Stimulated activated CD8-positive, alpha-beta memory T cell treated with anti-CD3 and anti-CD28 coated beads, Interleukin-7, amount 100 ng/mL, for 1 hour (primary cell): ENCODE measurements at places on chromosomes 4 and X.

GRCh38 chrX:48957477-48957826 lies at the start of gene OTUD5:
Gene OTUD5 (minus strand): TSS chrX:48957607. CDS start chrX:48957570, 37 bp downstream.
- DNase-seq = peak; percentile 40

GRCh38 chr4:158541506-158541905 lies 19.8 kb downstream of the RXFP1 start:
- DNase-seq = no peak

GRCh38 chrX:113455582-113455981 lies 615.0 kb upstream of the AMOT start:
- no peak for DNase-seq

- DNase-seq = no peak
These were observed 189.1 kb upstream of the ADGRL3 start for GRCh38 chr4:61011051-61011450.

GRCh38 chr4:67480810-67481209 lies 64.5 kb downstream of the CENPC start:
- no peak for DNase-seq

DNA sequence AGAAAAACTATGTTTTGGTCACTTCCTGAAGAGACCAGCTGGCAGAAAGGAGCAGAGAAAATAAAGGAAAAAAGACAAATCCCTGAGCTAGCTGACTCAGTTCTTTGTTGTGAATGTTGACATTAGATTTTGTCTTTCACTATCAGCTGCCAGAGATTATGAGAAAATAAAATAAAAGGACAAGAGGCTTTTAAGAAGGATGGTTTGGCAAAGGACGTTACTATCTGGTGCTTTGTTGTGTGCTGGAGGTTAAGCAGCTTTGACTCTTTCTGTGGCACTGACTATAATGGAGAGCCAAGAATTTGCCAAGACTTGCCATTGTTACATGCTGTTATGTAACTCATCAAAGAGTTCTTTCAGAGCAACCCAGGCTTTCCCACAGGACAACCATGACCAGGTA lies 12.1 kb downstream of the ASB5 start:
- no peak for DNase-seq

- no peak for DNase-seq
These were observed 651 bp downstream of the UCHL1 start for GRCh38 chr4:41257257-41257901.

GRCh38 chr4:53233114-53233795 lies 132.6 kb downstream of the SCFD2 start:
- no peak for DNase-seq

DNA sequence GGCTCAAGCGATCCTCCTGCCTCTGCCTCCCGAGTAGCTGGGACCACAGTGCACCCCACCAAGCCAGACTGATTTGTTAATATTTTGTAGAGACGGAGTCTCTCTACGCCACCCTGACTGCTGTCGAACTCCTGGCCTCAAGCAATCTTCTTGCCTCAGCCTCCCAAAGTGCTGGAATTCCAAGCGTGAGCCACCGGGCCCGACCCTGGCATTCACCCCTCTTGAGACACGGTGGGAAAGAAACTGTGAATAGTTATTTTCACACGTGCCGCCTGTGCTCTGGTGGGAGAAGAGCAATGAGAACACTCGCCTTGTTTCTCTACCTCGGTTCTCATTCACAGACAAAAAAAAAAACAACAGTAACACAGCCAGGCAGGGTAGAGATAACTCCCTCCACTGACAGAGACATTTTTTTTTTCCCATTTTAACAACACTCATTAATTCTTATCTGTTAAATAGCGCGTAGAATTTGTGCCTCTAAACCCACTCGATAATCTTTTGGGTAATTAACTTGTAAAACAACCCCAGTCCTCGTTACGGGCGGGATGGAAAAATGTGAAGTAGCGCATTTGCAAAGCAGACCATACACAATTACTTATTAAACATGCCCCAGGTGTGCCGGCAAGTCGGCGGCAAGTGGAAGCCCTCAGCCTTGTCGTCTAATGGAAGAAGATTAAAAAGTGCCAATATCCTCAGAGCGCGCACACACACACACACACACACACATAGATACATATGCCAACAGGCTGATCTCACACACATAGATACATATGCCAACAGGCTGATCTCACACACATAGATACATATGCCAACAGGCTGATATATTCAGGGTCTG lies 103.3 kb downstream of the DHRSX start:
- no peak for DNase-seq

DNA sequence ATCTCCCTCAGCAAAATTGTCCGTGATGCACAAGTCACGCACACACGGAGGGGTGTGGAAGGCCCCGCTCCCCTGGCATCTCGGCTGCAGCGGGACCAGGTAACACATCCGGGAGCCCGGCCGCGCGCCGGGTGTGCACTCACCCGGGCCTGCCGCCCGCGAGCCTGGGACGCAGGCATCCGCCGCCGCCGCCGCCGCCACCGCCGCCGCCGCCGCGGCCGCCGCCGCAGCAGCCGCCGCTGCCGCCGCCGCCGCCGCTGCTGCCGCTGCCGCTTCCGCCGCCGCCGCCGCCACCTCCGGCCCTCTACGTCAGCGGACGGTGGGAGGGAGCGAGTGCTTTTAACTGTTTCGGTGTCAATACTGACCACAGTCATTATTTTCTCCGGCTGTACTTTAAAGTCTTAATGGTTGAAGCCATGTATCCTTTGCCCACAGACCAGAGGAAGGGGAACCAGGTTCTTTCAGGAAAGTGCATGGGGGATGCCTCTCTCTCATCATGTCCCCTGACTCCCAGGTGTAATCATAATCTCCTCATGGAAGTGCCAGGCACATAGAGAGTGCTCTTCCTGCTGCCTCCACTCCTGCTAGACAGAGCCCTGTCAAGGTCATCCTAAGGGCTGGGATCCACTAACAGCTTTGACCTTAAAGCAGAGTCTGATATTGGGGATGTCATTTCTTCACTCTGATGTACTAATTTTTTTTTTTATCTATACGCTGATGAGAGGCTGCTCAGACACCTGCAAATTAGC lies 38.0 kb downstream of the MAGEE2 start:
- DNase-seq = no peak

GRCh38 chrX:25383196-25383595 lies 367.4 kb upstream of the ARX start:
- no peak for DNase-seq

GRCh38 chrX:27890611-27891010 lies 82.8 kb downstream of the MAGEB10 start:
- no peak for DNase-seq

DNA sequence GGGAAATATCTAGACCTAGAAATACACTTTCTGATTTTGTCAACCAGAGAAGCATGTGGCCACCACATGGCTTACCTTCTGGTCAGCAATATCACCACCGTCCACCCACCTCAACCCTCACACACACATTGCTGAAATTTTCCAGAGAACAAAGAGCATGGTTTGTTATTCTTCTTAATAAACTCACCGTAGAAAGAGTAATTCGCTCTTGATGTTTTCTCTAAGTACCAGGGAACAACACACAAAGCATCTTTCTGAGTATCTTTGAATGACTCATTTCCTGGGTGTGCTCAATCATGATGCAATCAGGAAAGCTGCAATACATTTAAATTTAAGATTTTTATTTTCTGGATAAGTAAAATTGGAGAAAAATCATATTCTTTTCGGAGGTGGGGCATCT lies 24.7 kb upstream of the LRAT start:
- DNase-seq = no peak

GRCh38 chr4:41887821-41888686 lies 47.2 kb upstream of the TMEM33 start:
- no peak for DNase-seq

DNA sequence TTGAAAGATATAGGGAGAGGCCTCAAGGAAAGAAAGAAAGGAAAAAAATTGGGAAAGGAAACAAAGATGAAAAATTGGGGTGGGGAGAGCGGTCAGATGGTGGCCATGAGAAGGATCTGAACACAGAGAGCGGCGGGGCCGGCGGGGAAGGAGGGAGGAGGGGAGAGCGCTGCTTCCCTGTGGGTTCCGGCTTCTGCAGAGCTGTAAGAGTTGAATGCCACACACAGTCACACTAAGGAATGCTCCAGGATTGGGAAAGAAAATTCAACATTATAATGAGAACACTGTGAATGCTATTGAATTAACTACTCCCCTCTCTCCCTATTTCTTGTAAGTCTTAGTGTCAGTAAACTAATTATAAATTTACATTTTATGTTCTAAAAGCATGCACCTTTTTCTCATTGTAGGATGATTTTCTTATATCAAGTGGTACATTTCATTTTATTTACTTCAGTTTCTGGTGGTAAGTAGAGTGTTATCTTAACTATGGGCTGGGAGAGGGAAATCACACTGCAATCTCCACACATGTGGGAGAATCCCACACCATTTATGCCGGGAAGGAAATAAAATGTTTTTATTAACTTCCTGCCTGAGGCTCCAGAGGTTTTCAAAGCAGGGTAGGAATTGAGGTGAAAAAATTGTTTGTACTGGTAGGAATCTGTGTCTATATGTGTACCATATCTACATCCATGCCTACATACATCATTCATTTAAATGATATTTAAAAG lies 904 bp downstream of the F11 start:
- no peak for DNase-seq

GRCh38 chr4:11183356-11183740 lies 245.3 kb downstream of the HS3ST1 start:
- no peak for DNase-seq

GRCh38 chr4:177573507-177573906 lies 131.3 kb upstream of the AGA start:
- no peak for DNase-seq

GRCh38 chr4:57231781-57232180 lies 121.6 kb upstream of the IGFBP7 start:
- DNase-seq = no peak

DNA sequence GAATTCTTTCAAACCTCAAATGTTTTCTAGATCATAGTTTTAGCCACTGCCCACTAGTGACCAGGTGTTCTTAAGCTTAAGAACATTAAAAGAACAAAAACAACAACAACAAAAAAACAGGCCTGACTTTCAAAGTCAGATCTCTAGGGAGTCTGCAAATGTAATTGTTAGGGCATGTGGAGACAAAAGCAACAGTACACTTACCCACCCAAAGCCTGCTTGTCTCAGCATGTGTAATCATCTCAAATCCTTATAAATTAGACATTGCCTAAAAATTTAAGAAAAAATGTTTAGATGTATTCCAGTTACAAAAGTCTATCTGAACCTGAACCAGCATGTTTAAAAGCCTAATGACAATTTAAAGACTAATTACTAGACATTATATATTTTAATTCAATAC lies 79.9 kb downstream of the SLC7A11 start:
- no peak for DNase-seq

DNA sequence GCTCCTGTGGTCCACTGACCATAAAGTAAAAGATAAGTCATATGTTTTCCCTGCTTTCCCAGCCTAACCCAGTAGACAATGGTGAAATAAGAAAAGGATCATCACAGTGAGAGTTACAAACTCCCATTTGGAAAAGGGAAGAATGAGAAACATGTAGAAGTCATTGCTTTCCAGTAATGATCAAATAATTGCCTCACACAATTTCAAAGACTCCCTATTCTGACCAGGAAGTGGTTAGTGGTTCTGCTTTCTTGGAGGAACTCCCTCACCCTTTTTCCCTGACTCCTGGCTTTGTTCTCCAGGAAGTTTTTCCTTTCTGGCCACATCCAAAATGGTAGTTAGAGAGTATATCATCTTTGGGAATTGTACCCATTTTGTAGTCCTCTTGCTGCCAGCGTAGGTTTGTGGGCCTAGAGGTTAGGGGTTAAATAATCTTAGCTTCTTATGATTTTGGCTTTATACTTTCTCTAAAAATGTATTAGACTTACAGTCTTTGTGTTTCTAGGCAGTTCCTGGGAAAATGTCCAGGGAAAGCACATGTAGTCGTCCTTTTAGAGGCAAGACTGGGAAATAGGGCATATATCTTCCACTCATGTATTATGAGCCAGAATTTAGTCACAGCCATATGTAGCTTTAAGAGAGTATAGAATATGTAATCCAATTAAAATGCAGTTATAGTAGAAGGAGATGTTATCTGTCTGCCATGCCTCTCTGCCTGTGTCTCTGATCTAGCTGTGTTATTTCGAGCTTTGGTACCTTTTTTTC lies 10.5 kb downstream of the VAMP7 start:
- DNase-seq = no peak

DNA sequence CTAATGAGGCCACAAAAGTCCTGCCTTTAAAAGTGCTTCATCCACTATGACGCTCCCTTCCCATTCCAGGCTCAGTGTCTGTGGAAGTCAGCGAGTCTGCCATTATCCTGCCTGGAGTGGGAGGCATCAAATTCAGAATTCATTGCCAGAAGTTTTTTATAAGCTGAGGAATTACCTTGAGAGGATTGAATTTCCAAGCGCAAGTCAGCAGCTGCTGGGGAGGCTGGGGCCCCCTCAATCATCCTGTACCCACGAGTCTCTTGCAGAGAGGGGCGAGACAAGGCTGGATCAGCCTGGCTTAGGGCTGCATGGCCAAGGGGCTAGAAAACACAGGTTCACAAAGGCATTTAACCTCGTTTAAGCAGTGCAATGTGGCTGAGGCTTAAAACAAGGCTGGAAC lies 170.5 kb upstream of the NOCT start:
- DNase-seq = no peak

GRCh38 chr4:19958848-19959247 lies 292.9 kb upstream of the SLIT2 start:
- DNase-seq = no peak

- no peak for DNase-seq
These were observed 91.3 kb upstream of the MAGEC2 start for GRCh38 chrX:142296421-142296820.

DNA sequence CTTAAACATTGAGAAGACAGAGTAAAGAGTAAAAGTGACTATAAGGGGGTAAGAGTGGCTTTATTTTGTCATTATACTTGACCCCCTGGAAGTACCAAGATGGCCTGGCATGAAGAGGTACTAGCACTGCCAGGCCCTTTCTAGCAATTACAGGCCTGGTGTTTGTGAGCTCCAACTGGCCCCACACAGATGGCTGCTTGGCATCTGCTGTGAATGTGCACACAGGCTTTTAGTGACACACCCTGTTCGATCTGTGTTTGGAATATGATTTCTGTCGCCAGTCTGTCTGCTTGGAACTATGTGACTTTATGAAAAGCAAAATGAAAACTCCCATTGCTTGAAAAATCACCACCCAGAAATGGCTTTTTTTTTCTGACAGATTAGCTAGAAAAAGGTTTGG lies 123.3 kb downstream of the CLCN4 start:
- DNase-seq = no peak

DNA sequence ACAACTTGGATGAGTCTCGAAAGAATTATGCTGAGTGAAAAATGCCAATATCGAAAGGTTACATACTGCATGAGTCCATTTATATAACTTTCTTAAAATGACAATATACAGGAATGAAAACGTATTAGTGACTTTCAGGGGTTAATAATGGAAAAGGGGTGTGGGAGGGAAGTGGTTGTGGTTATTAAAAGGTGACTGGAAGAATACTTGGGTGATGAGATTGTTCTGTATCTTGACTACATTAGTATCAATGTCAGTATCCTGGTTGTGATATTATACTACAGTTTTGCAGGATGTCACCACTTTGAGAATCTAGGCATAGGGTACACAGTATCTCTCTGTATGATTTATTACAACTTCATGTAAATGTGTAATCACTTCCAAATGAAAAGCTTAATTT lies 204.5 kb downstream of the DTHD1 start:
- DNase-seq = no peak
